ENCODE measurements at places on chromosomes 12 and 14.

DNA sequence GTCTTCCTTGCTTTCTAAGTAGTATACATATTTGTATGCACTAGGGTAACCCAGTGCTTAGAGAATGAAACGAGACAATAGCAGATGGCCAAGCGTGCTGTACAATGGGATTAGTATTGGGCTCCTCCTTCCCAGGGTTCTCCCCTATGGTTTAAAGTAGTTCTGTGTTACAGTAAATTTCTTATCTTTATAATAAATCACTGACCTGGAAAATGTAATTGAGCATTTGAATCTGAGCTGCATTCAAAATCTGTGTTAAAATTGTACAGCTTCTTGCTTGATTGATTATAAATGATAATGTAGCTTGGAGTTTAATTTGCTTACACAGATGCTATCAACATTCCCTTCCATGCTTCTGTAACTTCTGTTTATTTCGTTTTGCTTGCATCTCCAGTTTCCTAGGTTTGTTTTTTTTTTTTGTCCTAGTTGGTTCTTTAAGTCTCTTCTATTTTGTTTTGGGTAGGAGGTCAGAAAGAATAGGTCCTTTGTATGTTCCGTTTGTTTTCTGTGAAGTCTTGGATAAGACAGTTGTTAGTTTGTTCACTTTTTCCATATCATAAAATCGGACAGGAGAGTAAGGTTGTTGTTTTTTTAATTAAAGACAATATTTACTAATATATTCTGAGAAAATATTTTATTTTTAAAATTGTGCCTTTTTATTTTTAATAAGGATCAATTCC lies 171.2 kb downstream of the ERC1 start:
- DNase-seq = no peak

GRCh38 chr12:96195845-96196451 lies 1.8 kb downstream of the ELK3 start:
- DNase-seq = no peak

DNA sequence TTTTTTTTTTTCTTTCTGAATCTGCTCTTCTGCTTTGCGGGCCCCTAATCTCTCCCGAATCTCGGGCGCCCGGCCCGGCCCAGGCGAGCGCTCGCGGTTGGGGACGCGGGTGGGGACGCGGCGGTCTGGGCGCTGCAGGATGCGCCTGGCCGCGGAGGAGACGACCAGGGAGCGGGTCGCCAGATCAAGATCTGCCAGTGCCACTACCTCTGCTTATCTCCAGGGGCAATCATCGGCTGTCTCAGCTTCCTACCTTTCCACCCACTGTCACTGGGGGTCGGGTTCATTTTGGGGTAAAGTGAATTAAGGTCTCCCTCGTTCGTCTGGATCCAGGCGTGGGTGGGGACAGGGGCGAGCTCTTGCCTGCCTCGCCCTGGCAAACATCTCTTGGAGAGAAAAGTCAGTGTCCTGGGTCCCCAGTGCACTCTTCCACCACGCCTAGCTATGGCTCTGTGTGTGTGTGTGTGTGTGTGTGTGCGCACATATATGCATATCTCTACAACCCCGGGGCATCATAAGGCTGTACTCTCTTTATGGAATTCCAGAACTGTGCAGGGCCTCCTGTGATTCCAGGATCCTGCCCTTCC lies 422.3 kb downstream of the VRK1 start:
- DNase-seq = no peak

GRCh38 chr12:106816231-106816630 lies 41.7 kb downstream of the RIC8B start:
- no peak for DNase-seq

- DNase-seq = no peak
Observed at GRCh38 chr12:66716522-66716921, 37.6 kb upstream of the GRIP1 start.

DNA sequence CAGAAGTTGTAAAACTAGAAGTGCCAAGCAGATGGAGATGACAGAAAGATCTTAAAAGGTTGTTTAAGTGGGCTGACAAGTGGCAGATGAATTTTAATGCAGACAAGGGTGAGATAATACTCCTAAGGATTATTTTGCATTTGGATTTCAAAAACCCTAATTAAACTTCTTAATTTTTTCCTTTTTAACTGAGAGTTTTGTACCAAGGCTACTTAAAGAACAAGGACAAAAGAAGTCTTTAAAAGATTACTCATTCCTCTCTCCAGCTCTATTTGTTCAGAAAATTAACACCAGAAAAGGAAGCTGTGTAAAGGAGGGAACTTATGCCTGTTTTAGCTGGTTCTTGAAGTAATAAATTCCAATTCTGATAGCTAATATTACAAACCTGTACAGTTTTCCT lies 275.4 kb downstream of the ETNK1 start:
- DNase-seq = no peak

DNA sequence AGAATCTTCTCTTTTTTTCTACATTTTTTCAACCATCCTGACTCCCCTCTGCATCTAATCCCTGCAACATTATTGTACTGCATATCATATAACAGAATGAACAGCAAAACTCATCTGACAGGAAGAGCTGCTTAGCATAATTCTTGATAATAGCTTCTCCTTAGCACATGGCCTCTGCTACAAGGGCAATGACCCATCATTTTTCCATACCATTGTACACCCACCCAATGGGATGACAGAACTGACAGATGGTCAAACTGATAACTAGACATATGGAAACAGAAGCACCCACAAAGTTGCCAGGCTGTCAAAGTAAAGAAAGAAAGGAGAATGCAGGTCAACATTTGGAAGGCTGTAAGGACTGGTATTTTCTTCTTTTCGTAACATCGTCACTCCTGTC lies 390.4 kb upstream of the USP15 start:
- DNase-seq = no peak

GRCh38 chr14:67533754-67534085 lies 630 bp downstream of the PLEKHH1 start:
- no peak for DNase-seq
